CD14-positive monocyte (primary cell): ENCODE measurements at places on chromosomes 2 and 18. TPM values are rescaled to one million over a fixed set of nuclear protein-coding genes. Genes with fewer than 3 reads are reported as not detected.

Gene CHMP1B
- 75.3 and 182 TPM in 2 replicates for polyA plus RNA-seq

Gene DNAJC5G
- polyA plus RNA-seq = not detected

Gene ALPG
- not detected for polyA plus RNA-seq

Gene LPIN2
- polyA plus RNA-seq = 11.2 and 16.3 TPM in 2 replicates

Gene LDLRAD4
- 15.4 and 15.5 TPM in 2 replicates for polyA plus RNA-seq

Gene KLHL41
- polyA plus RNA-seq = not detected in 2 replicates

Gene ABCB11
- polyA plus RNA-seq = not detected

Gene GULP1
- polyA plus RNA-seq = not detected in 2 replicates

Gene TUBA4B
- polyA plus RNA-seq = not detected

GRCh38 chr2:10915236-10915635, 3.5 kb downstream of the KCNF1 start:
- DNase-seq = no peak

DNA sequence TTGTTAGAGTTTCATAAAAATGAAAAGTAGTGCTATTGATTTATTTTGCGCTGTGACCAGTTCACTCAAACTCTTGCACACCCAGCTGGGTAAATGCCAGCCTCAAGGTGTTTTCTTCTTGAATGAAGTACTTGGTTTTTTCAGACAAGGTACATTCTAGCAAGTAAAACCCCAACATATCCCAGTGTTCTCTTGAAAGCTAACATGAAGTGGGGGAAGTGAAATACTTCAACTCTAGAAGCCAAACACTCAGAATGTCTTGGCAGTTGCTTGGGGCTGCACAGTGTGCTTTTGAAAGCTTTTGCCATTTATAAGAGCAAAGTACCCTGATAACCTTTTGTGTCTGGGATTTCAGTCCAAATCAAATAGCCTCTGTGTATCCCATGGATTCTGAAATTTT, 13.4 kb downstream of the NPAS2 start:
- DNase-seq = no peak

DNA sequence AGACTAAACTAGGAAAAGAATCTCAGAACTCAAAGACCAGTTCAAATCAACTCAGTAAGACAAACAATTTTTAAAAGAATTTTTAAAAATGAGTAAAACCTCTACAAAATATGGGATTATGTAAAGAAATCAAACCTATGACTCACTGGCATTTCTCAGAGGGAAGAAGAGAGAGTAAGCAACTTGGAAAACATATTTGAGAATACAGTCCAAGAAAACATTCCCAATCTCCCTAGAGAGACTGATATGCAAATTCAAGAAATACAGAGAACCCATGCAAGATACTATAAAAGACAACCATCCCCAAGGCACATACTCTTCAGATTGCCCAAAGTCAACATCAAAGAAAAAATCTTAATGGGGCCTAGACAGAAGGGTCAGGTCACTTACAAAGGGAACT, 162.7 kb downstream of the WDPCP start:
- DNase-seq = no peak

GRCh38 chr2:167361426-167361825, 473.1 kb downstream of the XIRP2 start:
- DNase-seq = no peak

DNA sequence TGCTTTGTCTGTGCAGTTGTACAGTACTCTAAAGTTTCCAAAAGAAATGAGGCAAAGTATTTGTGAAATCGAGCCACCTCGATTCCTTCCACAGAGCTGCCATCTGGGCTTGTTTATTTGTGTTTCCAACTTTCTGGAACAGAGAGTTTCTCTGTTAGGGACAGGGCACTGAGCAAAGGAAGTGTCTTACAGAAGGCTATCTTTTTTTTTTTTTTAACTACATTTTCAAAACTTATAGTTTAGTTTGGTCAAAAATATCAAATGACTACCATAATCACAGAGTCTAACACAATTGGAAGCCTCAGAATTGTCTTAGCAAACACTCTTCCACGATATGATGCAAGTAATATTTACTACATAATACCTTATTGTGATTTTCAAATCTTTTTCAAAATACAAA, 796 bp downstream of the RFTN2 start:
- DNase-seq = no peak

- DNase-seq = no peak
These were observed 119.5 kb downstream of the NUP35 start for GRCh38 chr2:183243758-183244157.

GRCh38 chr2:128623776-128624761, 305.4 kb upstream of the HS6ST1 start:
- no peak for DNase-seq

- DNase-seq = no peak
These were observed 472.6 kb downstream of the DLGAP1 start for GRCh38 chr18:3982541-3982940.

DNA sequence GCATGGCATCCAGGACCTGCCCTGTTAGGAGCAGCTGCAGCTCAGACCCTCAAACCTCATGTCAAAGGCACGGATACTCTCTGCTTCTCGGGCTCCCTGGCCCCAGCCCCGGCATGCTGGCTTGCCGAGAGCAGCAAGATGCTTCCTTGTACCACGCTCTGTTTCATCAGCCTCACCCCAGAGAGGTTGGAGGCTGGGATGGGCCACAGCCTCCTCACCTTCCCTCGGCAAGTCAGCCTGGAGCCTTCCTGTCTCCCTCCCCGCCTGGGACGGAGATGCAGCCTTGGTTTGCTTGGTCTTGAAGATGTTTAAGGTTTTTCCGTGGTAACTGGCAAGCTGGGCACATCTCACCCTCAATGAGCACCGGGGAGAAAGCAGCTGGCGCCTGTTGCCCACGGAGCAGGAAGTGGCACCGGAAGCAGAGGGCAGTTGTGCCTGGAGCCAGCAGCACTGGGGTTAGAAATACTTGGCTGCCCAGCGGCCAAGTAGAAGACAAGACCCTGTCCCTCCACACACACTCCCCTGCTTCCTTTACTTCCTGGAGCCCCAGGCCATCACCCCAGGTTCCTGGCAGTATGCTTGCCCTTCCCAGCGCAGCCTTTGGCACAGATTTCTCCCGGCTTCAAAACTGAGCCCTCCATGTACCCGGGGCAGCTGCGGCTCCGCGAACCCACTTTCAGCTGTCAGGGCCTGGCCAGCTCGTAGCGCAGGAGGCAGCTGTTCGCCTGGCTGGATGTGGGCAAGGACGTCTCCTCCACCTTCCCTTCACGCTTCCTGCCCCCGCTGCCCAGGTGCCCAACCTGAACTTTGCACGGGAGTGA, 17.4 kb downstream of the FBLN7 start:
- DNase-seq = no peak

GRCh38 chr2:217162533-217162932, 302.7 kb upstream of the TNP1 start:
- DNase-seq = no peak

GRCh38 chr2:187435756-187436155, 12.3 kb downstream of the CALCRL start:
- no peak for DNase-seq

DNA sequence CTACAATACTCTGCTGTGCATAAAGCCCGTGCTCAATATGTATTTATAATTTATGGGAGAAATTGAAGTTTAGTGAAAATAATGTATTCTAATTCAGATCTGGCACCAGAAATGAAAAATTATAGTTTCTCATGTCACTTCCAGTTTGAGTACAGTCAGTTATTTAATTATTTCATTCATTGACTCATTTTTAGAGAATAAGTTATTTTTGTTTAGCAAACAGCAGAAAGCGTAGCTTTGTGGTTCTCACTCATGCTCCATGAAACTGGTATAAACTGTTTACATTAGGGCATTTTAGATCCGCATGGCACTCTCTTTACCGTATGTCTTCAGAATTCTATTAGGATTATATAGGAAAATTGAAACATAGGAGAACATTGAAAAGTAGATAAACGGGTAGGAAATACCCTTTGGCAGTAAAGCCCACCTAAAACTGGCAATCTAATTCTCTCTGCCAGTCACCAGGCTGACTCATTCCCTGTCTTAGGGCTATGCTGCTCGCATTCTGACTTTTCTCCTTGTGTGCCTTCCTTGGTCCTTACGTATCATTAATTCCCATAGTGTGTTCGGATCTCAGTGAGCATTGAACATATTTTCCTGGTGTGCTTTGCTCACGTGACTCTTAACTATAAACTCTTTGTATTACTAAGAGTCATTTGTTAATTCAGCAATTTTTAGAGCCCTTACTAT, 106.0 kb downstream of the ZNF236 start:
- no peak for DNase-seq

GRCh38 chr2:168726375-168726774, 76.1 kb upstream of the NOSTRIN start:
- DNase-seq = no peak

DNA sequence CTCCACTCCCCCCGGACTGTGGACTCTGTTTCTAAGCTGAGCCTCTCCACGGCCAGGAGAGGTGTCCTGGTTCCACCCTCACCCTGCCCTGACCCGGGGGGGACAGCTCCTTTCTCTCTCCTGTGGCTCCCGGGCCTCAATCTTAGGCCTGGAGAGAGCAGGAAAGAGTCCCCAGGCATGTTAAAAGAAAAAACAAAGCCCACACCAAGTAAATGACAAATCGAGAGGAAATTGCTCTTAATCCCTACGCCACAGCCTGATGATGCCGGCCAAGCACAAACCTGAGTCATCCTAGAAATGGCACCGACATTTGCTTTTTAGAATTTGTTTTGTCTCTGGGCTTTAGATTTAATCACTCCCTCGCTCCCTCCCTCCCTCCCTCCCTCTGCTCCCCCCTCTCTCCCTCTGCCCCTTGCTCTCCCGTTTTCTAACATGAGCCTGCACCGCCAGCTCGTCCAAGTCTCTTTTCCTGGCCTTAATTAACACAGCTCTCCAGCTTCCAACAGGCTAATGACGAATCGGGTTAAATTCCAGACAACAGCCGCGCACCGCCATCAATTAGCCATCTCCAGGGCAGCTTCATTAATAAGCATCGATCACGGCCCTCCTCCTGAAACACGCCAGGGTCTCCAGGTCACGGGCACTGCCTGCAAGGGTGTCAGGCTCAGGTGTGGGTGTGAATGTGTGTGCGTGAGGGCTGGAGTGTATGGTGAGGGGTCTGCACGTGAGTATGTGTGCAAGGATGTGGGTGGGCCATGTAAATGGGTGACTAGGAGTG, 230.8 kb downstream of the CELF4 start:
- DNase-seq = no peak

DNA sequence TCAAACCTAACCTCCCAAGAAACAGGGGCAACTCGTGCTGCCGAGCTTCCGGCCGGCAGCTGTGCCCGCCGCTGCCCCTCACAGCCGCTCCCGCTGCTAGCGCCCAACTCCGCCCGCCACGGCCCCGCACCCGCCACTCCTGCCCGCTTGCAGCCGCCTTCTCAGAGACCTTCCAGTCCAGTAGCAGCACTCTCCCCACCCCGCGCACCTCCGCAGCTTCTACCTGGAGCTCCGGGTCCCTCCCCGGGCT, 722 bp upstream of the C2orf15 start:
- no peak for DNase-seq

- DNase-seq = no peak
These were observed 32.0 kb downstream of the YPEL5 start for GRCh38 chr2:30178618-30179434.

DNA sequence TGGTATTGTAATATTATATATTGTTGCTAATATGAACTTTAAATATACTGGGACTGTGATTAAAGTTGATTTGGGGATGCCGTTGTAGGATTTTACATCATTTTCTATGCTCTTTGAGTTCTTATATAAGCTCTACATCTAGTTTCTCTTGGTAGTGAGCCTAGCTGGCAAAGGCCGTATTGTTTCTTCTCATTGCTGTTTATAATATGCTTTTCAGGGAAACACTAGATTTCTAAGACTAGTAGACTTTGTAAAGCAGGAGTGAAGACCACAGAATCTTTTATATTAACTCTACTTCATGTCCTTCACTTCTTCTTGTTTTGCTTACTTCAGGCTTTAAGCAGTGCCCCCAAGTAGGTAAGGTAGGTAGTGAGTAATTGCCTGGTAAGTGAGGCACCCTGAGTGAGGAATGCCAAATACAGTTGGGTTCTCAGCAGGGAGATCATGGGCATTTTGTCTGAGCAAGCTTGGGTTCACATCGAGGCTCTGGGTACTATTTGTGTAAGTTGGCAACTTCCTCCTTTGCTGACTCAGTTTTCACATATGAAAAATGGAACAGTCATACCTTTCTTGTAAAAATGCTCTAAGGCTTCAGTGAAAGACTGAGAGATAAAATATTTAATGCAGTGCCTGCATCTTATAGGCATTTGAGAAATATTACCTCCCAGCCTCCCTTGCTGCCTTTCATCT, 96.4 kb downstream of the RNF144A start:
- peak; percentile 20 for DNase-seq

GRCh38 chr2:197292619-197293018, 18.0 kb downstream of the ANKRD44 start:
- no peak for DNase-seq

DNA sequence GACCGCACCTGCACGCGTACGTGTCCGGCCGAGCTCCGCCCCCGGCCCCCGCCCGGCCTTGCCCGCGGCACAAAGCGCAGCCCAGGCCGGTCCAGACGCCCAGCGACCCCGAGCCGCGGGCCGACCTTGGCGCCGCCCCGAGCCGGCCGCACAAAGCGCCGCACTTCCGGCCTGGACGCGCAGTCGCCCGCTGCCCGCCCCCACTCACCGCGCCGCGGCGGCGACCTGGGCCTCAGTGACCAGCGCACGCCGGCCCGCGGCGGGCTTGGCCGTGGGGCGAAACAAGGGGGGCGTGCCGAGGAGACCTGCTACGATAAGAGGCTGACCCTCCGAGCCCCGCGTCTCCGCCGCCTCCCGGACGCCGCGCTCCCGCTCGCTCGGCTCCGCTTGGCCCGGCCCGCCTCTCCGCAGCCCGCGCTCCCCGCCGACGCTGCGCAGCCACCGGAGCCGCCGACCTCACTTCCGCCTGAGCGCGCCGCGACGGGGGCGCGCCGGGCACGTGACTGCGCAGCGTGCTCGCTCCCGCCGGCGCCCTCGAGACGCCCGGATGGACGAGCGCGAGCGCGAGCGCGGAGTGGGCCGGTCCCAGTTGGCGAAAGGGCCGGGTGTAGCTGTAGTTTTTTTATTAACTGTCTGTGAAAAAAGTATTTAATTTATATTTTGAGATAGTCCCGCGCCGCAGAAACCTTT, at the start of gene FAM168B:
TSS of gene FAM168B (minus strand) at position 455 of the 690 bp plus-strand sequence. CDS start 10,814 bp downstream, outside the sequence.
- DNase-seq = peak; percentile 81

DNA sequence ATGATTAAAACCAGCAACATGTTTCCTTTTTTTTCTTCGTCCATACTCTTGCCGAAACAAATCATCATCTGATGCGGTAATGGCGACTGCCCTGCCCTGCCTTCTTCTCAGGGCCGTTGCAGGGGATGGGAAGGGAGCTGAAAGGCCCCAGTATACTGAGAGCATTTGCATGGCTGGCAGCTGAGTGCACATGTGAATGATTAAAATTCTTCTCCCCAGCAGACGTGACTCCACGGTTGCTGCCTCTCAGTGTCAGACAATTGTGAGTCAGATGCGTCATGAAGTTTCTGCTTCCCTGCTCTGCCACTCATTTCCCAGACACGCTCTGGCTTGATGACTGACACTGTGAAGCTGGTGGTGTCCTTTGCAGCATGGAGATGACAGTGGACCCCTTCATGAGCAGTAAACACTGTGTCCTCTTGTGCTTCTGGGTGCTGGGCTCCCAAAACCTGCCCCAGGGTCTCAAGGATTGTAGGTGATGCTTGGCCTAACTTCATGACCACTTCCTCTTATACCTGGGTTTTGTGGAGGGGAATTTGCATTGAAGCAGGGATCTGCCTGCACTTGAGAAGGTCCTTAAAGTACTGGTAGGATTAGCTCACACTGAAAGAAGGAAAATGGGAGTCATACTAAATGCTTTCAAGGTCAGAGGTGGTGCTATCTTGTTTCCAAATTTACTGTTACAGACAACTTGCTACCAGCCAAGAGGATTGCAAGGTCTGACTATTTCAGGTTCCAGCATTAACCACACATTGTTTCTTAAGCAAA, 222.5 kb upstream of the COPS8 start:
- no peak for DNase-seq
